ENCODE measurements at places on chromosomes 2 and 18. TPM values are rescaled to one million over a fixed set of nuclear protein-coding genes. Genes with fewer than 3 reads are reported as not detected.

- DNase-seq: no peak
These were observed 372.4 kb upstream of the SLC8A1 start for GRCh38 chr2:40824278-40824677.

GRCh38 chr2:5391362-5391761 lies 300.8 kb upstream of the SOX11 start:
- no peak for DNase-seq

DNA sequence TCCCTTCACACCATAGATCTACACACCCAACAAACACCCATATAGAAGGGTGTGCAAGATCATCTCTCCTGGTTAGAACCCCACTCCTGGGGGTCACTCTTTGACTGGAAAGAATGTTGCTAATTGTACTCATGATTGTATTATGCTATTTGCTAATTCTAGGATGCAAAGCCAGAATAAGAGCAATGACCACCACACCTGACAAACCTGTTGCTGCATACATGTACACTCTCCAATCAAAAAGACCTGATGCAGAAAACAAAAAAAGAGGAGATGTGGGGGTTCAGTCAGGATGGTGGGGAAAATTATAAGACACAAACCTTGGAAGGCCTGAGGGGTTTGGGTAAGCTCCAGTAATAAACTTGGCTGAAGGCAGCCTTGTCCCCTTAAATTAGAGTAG lies 36.9 kb upstream of the PDK1 start:
- no peak for DNase-seq

GRCh38 chr18:46265196-46266156 lies 161.3 kb downstream of the HAUS1 start:
- no peak for DNase-seq

GRCh38 chr18:75183524-75183923 lies 25.4 kb downstream of the PTGR3 start:
- DNase-seq: no peak

GRCh38 chr18:65468881-65469280 lies 281.9 kb upstream of the CDH7 start:
- DNase-seq: no peak

DNA sequence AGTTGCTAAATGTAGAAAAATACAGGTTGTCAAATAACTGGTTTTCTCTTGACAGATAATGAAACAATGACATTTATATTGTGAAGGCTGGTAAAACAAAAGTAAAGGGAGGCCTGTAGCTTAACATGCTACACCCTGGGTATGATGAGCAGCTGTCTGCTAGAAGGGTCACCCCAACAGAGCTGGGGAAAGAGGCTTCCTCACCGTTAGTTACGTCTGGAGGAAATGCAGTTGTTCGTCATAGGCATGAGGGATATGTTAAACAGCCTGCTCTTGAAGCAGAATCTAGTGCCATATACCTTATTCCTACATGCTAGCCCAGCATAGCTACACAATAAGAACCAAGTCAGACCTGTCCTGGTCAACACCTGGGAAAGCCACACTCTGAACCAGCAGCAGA lies 49.9 kb downstream of the LPIN2 start:
- DNase-seq: no peak

DNA sequence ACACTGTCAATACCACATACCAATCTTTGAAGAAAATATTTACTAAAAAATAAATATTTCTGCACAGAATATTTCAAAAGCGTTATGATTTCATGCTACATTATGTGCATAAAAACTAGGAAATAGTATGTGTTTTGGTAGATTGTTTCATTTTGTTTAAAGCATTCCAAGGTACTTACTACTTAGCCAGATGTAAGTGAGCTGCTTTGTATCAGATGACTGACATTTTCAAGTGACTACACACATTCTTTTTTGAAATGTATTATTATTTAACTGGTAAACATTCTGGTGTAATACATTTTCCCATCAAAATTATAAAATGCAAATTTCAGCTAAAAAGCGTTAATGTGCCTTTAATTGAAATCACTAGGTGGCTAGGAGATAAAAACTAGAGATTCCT lies 21.5 kb downstream of the GCA start:
- no peak for DNase-seq

DNA sequence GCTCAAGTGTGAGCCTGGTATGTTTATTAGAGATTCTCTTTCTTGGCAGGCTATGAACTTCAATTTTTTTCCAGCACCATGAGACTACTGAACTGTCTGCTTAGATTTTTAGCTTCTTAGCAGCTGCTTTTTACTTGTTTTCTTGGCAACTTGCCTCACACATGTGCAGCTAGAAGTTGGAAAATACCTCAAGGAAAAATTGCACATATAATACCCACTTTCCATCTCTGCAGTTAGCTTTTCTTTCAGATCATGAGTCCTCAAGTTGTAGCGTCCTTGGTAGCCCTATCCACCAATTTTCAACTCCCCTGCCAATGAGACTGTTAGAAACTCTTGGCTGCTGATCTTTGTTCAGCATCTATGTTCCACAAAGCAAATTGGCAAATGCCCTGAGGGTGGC lies 302.1 kb downstream of the HRH4 start:
- DNase-seq: no peak

DNA sequence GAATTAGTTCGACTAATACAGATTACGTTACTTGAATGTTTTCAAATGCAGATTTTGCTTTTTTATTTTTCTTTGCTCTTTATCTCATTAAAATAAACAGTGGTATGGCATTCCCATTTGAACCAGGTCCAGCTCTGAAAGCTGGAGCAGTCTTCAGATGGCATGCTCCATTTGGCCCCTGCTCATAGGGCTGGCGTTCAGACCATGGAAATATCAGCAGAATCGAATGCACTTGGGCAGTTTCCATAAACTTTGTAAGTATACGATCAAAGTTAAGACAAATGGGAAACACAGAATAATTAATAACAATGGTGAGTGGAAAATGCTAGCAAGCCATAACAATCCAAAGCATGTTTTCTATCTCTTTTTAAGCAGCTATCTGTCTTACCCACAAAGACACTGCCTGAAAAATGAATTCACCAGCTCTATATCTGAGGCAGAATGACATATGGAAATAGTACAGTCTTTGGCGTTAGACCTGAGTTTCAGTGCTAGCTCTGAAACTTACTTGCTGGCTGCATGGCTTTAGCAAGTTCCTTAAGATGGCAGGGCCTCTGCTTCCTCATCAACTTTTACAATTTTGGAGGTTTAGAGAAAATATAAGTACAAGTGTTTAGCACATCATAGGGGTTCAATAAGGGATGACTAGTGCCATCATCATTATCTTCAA lies 131.6 kb downstream of the BCL2 start:
- no peak for DNase-seq

GRCh38 chr18:59605633-59606192 lies 91.5 kb downstream of the CCBE1 start:
- no peak for DNase-seq

GRCh38 chr2:28247290-28247689 lies 145.4 kb upstream of the FOSL2 start:
- no peak for DNase-seq

GRCh38 chr2:31246184-31246852 lies 12.4 kb downstream of the EHD3 start:
- no peak for DNase-seq

GRCh38 chr18:79211844-79212243 lies 142.7 kb downstream of the ATP9B start:
- no peak for DNase-seq

GRCh38 chr2:98601532-98602132 lies 6.7 kb downstream of the COA5 start:
- no peak for DNase-seq

GRCh38 chr2:168359082-168359481 lies 97.0 kb upstream of the CERS6 start:
- DNase-seq: no peak

DNA sequence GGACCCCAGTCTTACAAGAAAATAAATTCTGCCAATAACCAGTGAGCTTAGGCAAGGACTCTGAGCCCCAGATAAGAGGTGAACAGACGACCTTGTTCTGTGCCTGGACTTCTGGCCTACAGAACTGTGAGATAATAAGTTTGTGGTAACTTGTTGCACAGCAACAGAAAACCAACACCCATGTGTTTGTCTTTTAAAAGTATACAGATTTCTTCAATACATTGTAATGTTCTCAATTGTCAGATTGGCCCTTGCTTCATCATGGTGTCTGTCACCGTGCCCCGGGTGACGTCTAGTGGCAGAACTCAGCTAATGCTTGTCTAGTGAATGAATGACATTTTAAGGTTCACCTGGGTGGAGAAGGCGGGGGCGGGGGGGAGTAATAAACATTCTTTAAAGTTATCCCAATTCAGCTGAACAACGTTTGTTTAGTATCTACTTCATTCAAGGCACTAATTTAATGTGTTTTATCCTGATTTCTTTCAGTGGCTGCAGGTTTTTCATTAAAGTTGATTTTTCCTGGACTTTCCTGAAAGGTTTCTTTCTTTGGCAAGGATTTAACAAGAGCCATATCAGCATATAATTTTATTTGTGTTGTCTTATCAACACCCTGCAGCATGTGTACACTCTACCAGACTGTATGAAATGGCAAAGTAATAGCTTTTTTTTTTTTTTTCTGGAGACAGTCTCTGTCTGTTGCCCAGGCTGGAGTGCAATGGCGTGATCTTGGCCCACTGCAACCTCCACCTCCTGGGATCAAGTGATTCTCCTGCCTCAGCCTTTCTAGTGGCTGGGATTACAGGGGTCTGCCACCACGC lies 123.8 kb upstream of the DLX2 start:
- peak; percentile 79 for DNase-seq

DNA sequence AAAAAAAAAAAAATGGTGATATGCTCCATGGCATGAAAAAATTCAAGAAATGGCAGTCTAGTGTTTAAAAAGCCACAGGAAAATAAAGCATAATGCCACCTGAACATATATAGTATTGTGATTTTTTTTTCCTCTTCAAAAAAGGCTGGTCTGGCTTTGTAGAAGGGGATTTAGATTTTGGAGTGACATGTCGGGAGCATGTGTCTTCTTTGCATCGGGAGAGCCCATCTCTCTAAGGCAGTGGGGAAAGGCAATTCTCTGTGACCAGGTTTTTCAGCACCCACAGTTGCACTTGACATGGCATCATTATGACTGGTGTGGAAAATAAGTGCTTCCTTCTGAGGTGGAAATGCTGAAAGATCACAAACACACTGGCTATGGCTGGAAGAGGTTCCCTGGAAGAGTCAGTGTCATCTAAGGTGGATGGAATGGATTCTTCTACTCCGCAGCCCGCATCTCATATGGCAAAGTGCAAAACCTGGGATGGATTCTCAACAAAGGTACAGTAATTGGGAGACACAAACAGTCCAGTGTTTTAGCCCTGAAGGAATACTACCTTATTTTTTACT lies 172.5 kb downstream of the AGAP1 start:
- no peak for DNase-seq

GRCh38 chr2:186806591-186806990 lies 42.4 kb downstream of the ZSWIM2 start:
- DNase-seq: no peak

GRCh38 chr2:159713631-159714246 lies 1.4 kb downstream of the MARCHF7 start:
- DNase-seq: no peak

GRCh38 chr18:57083485-57083884 lies 63.4 kb upstream of the BOD1L2 start:
- no peak for DNase-seq

G6PC2 gene
- 0.31 TPM for total RNA-seq

MREG gene
- total RNA-seq: 8.9 TPM

SIX3 gene
- total RNA-seq: not detected

EML6 gene
- total RNA-seq: 3.2 TPM

REG3A gene
- total RNA-seq: not detected

CRYGD gene
- not detected for total RNA-seq

SPATS2L gene
- 157 TPM for total RNA-seq

SPR gene
- 81.9 TPM for total RNA-seq

MARCO gene
- total RNA-seq: 3.2 TPM

ALK gene
- 0.25 TPM for total RNA-seq

TAF4B gene
- 3.2 TPM for total RNA-seq

UBR3 gene
- 41.5 TPM for total RNA-seq

GPR45 gene
- total RNA-seq: not detected

KIDINS220 gene
- 48.0 TPM for total RNA-seq

FAM161A gene
- 1.2 TPM for total RNA-seq
